MG63 (cell line): ENCODE measurements at places on chromosomes 5 and 9.
A peak's percentile ranks its signal among the peaks of the same experiment; 100 is the strongest.

DNA sequence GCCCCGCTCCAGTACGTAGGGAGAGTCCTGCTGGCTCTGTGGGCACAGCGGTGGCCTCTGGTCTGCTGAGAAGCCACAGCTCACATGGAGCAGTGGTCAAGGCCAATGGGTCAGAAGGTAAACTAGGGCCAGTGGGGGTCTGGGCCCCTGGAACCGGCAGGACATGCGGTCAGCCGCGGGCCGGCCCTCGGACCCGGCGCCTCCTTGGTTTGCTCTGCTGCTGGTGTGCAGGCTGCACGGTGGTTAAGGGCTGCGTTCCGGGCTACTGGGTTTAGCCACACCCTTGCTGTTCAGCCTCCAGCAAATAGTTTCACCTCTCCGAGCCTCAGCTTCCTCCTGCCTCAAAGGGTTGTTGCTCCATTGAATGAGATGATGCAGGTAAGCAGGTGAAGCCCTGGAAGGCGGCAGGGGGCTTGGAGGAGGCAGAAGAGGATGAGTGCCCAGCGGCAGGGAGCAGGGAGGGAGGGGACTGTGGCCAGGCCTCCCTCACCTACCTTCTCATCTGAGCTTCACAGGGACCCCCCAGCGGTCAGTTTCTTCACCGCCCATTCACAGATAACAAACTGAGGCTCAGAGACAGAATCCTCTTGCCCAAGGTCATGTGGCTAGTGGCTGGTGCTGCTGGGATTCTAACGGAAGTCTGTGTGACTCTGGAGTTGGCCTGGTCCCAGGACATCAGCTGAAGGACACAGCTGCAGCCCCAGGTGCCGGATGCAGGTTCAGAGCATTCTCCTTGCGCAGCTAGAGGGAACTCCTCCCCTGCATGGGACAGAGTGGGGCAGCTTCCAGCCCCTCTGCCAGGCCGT is 3.7 kb upstream of the COL5A1 start:
- no peak for DNase-seq

GRCh38 chr5:61758711-61759110 is 426.7 kb downstream of the ZSWIM6 start:
- DNase-seq = no peak

DNA sequence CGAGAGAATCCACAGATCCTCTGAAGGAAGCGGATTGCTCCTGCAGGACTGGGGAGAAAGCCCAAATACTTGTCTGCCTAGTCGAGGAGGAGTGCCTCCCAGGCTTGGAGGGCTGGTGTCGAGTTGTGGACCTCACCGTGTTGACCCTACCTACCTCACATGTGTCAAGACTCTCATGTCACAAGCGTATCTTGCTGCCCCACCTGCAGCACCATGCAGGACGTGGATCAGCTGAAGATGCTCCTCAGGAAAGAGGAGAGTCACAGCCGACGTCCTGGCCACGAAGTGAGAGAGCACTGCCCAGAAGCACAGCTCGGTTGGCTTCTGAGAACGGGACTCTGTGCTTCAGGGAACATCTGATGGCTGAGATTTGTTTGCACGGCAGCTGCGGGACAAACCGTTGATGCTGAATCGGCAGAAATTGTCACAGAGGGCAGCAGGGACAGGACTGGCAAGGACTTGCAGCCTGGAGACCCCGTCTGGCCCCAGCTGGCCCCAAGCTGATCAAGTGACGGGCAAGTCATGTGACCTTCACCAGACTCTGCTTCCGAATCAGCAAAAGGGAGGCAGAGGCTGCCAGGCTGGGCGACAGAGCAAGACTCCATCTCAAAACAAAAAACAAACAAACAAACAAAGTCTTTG is 119.1 kb upstream of the ITGA1 start:
- DNase-seq = no peak

- DNase-seq = no peak
Observed at GRCh38 chr9:131774636-131775035, 34.8 kb upstream of the RAPGEF1 start.

GRCh38 chr5:74361406-74362358 is 278.8 kb downstream of the ENC1 start:
- DNase-seq = no peak

DNA sequence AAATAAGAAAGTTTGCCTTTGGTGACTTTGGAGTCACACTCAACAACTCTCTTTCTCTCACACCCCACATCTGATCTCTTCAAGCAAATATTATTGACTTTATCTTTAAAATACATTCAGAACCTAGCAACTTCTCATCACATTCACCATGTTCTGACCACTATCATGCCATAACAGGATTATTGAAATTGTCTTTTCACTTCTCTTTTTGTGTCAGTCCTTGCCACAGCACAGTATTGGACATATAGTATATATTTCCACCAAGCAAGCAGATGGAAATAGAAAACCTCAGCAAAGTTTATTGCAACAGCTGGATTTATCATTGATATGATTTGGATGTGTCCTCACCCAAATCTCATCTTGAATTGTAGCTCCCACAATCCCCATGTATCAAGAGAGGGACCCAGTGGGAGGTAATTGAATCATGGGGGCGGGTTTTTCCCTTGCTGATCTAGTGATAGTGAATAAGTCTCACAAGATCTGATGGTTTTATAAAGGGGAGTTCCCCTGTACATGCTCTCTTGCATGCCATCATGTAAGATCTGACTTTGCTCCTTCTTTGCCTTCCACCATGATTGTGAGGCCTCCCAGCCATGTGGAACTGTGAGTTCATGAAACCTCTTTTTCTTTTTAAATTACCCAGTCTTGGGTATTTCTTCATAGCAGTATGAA is 26.9 kb upstream of the ITGA1 start:
- no peak for DNase-seq

DNA sequence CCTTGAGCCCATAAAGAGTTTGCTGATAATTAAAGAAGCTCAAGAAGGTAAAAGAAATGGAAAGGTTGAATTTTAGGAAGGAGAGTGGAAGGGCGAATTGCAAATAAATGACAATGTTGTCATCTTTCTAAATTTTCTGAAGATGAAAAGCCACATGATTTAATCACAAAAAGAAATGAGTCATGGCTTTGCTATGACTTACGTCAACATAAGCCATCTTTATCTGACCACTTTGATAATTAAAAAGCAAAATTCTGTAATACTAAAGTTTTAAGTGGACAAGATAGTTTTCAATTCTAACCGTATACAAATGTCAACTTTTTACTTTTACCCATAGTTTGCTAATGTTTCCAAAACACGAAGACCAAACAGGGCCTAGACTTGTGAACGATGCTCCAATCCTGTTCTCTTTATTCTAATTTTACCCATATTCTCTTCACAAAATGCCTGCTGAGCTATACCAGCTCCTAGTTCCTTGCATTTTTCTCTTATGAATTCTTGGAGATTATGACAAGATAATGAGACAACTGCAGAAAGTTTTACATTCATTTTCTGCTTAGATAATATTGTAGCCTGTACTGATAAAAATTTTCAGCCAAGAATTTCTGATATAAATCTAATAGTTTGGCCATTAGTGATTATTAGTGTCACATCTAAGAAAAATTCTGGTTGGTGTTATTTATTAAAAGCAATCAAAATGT is 21.8 kb upstream of the PRUNE2 start:
- no peak for DNase-seq

DNA sequence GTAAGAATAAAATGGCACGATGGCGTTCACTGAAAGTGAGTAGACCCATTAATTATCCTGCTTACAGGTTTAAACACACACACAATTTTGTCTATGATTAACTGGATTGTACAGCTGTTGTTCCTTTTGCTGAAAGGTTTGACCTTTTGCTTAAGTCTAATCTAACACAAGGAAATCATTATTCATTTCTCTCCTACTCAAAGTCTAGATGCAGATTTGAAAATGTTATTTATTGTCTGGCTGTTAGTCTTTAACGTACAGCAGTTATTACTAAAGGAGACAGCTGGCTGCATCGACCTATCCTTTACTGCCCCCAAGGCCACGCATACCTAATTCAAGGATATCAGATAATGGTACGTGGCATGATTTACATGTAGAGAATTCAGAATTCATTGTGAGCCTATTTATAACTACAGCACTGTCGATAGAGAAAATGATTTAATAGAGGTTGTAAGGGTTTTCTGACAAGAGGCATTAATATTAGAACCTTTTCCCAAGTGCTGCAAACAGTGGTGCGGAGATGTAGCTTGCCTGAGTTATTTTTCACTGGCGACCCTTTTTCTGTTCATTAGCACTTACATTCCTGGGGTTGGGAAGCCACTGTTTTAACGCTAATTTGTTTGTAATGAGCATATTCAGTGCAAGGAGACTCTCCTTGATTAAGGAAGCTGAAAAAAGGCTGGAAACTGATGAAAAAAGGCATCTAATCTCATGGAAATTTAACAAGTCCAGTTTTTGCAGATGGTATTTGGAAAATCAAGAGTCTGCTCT is 368.4 kb upstream of the GRAMD2B start:
- no peak for DNase-seq

DNA sequence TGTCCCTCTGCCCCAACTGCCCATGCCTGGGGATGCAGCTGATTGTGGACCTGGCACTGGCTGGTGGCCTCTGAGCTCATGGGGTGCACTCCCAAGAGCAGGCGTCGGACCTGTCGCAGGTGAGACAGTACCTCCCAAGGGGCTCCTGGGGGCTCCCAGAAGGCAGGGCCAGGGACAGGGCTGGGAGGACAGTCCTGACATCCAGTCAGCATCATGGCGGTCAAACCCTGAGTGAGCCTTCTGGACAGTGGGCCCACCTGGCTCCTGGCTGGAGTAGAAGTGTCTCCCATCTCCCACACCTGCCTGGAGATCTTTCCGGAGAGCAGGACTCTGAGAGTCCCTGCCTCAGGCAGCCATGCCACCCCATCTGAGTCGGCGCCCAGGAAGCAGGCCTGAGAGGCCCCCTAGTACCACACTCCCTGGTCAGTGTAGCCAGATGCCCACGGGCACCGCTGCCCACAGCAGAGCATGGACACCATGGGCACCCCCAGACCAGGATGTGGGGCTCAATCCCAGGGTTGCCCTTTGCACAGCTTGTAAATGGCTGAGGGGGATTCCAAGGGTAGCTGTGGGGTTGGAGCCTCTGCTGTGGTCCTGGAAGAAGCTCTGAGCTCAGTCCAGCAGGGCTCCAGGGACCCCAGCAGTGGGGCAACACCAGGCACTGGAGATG is 6.6 kb downstream of the LCN9 start:
- DNase-seq = no peak

DNA sequence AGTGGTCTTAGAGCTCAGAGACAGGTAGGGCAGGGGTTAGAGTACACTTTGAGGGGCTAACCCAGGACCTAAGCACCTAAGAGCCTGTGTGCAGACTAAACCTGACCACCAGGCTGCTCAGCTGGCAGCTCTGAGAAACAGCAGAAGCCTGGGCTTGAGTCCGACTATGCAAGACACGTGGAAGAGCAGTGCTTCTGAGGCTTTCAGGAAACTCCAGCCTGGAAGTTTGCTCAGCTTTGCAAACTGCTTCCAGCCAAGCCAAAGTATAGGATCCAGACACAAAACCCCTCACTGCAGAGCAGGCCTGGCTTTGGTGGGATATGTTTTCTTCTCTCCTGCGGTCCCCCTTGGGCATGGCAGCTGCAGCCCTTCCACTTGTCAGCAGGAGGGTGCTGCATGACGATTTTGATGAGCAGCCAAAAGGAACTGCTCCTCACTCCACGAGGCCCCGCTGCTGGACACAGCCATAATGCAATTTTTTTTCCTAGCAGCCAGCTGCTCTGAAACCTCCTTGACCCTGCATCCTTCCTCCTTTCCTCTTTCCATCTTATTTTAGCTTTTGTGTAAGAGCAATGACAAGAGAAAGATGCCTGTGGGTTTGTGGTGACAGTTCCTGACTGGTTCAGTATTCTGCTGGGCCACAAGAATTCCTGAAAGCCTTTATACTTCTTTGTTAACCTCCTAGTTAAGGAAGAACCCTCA is 123.1 kb downstream of the LIFR start:
- DNase-seq = peak; percentile 39

DNA sequence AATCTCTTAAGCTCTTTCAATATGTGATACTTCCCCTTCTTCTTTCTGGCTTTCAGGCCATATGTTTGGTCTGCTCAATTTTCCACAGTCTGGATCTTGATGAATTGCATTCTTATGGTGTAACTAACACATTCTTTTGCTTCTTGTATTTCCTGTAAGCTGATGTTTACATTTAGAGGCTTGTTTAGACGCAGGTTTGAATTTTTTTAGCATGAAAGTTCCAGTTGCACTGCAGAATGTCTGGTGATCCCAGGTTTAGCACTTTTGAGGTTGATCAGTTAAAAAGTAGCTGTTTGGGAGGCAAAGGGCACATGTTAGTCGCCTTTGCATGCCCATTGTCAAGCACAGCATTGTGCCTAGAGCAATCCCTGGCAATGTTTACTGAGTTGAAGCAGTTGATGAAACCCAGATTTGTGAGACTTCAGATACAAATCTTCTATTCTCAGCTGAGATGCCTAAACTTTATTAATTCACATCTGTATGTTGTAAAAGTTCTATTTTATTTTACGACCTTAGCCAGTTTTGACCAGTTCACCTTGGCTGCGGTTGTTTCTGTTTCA is 59.6 kb upstream of the SPATA31C2 start:
- DNase-seq = peak; percentile 32

DNA sequence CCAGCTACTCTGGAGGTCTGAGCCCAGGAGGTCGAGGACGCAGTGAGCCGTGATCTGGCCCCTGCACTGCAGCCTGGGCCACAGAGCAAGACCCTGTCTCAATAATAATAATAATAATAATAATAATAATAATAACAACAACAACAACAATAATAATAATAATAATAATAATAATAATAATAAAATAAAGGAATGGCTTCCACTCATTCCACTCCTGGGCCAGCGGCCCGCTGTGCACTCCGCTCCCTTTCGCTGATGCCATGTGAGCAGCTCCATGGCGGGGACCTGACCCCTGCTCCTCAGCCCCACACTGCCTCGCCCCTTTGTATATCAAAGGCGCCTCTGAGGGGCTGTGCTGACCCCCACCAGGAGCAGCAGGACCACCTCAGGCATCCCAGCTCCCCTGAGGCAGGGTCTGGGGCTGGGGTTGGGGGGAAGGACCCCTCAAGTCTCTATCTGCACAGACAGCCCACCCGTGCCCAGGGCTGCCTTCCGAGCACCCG is 20.0 kb downstream of the GBGT1 start:
- DNase-seq = no peak

GRCh38 chr5:128913551-128913950 is 51.7 kb upstream of the SLC27A6 start:
- DNase-seq = no peak

DNA sequence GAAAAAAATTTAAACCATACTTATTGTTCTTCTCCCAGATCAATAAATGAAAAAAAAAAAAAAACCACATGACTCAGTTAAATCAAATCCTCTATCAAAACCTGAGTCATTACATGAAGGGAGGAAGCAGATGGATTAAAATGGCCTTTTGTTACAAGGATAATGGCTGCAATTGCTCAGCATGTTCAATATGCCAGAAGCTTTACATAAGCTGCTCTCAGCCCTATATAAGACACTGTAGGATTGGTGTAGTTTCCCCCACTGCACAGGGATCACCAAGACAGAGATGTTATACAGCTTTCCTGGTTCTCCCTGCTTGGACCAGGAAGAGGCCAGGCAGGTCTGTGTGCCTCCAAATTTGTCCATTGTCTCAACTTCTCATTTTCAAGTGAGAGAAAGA is 101.6 kb upstream of the MAP1B start:
- no peak for DNase-seq

GRCh38 chr5:28580616-28581015 is 1542.2 kb upstream of the CDH9 start:
- no peak for DNase-seq

- DNase-seq = peak; percentile 54
Observed at GRCh38 chr5:132438917-132439316, 51.7 kb downstream of the IRF1 start.
